Uterus (tissue), 4 donors: ENCODE measurements at places on chromosomes 16 and 17.

- no peak for DNase-seq
Observed at GRCh38 chr16:12504312-12504711, 299.4 kb downstream of the CPPED1 start.

GRCh38 chr16:1713933-1714332 is 7.9 kb downstream of the MAPK8IP3 start:
- DNase-seq = no peak

DNA sequence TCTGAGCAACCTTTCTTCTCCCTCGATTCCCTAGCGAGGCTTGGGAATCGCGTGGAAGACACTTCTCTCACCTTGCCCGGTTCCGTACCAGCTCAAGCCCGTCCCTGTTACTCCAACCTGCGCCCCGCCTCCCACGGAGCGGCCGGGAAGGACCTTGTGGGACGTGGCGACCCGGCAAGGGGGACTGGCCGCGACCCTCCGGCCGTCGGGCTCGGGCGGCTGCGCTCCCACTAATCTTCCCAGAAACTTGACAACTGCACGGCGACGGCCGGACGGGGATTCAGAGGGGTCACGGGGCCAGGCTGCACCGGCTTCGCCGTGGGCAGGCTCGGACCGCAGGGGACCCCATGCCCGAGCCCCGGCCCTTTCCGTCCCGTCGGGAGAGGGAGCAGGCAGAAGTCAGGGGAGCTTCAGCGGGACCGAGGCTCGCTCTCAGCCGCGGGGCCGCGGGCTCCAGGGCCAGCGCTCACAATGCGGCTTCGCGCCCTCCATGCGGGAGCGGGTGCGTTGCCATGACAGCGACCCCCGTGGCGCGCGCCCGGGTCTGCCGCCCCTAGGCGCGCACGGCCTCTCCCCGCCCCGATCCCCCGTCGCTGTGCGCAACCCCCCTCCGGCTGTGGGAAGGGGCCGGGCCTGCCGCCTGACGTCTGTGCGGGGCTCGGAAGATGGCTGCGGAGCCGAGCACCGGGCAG is at the start of gene SGSM2:
Gene SGSM2 (plus strand): TSS at position 650 of the 692 bp plus-strand sequence. CDS start 188 bp downstream, outside the sequence.
- DNase-seq = peak; percentile 66

DNA sequence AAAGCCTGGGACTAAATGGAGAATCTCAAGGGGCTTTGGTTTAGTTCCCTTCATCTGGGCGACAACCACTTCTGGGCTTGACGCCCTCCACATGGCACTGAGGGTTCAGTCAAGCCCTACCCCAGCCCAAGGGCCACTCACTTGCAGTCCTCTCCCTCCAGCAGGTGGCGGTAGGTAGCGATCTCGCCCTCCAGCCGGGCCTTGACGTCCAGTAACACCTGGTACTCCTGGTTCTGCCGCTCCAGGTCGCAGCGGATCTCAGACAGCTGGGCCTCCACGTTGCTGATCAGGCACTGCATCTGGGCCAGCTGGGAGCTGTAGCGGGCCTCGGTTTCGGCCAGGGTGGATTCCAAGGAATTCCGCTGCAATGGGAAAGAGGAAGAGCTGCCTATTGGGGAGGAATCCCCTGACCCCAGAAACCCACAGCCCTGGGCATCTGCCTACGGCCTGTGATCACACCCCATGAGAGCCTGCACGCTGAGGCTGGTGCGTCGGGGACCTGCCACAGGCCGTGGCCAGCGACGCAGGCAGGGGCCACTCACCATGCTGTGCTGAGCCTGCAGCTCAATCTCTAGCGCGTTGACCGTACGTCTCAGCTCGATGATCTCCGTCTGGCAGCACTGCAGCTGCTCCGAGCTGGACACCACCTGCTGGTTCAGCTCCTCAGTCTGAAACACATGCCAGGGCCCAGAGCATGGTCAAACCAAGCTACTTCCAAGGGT is 2.7 kb downstream of the KRT36 start:
- no peak for DNase-seq

DNA sequence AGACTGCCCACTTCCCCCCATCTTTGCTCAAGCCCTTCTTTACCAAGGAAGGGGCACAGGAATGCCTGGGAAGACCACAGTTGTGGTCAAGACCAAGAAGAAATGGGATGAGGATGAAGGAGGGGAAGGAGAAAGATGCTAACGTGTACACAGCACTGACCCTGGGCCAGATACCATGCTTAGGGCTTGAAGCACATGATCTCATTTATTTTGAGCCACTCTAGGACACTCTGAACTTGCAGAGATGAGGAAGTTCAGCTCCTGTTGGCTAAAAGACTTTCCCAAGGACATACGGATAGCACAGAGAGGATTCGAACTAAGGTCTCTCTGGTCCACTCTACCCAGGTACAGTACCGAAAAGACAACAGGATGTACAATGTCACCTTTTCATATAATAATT is 42.6 kb downstream of the PIK3R5 start:
- DNase-seq = no peak
